ENCODE measurements at places on chromosomes 2 and 18.

DNA sequence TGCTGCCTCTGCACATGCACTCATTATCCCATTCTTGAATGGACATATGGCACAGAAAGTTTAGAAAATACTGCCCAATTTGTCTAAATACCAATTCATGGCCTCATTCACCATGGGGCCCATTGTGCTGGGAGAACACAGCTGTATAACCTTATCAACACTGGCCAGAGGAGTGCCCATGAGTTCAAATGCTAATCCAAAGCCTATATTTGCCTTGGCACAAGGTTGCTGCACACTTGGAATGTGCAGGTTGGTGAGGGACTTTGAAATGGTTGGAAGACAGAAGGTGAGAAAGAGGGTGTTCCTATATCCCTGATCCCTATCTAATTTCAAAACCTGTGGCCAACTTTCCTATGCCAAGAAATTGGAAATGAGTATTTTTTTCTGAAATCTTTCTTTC lies 693.9 kb upstream of the ID2 start:
- DNase-seq, result no peak

DNA sequence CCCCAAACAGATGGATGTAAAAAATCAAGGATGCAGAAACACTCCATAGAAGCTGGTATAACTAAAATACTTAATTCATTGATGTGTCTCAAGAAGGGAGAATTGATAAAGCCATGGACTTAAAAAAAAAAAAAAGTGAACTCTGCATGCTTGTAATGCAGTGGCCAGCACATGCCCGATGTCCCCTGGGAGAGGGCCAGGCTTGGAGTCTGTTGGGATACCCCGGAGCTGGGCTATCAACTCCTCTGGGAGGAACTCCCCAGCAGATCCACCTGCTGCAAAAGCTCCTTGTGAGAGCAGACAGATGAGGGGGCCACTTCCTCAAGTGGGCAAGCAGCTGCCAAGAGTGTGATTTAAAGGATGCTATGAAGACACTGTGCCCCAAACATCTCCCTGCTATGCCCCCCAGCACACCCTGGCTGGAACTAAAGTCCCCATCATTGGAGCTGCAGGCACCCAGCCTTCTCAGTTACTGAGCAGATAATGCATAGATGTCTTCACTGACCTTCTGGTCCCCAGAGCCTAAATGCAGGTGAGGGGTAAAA lies 311.5 kb upstream of the ID2 start:
- no peak for DNase-seq

- DNase-seq, result no peak
Measured at GRCh38 chr18:9697121-9697520, 11.0 kb upstream of the RAB31 start.

- no peak for DNase-seq
Measured at GRCh38 chr2:13942111-13942510, 690.4 kb upstream of the LRATD1 start.

DNA sequence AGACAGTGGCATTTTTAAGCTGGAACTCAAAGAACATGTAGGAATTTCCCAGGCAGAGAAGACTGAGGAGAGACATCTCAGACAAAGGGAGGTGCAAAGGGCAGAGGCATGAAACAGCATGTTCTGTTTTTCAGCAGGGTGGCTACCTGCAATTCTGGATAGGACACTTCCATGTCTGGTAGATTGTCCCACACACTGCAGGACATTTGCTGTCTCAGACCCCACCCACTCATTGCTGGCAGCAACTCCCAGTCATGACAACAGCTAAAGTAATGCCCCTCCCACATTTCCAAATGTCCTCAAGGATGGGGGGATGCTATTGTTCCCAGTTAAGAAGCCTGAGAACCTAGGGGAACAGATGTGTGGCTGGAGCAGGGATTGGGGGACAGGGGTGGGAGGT lies 40.8 kb downstream of the ANKRD44 start:
- no peak for DNase-seq

GRCh38 chr2:68250652-68251186 lies 1.6 kb downstream of the PPP3R1 start:
- no peak for DNase-seq

- DNase-seq, result no peak
Measured at GRCh38 chr2:180618570-180618969, 361.8 kb upstream of the UBE2E3 start.

- DNase-seq, result no peak
Measured at GRCh38 chr2:174157053-174157452, 91.3 kb downstream of the OLA1 start.

- DNase-seq, result no peak
Measured at GRCh38 chr2:240994171-240994896, 4.1 kb upstream of the SNED1 start.

- DNase-seq, result no peak
Measured at GRCh38 chr2:187338679-187339121, 109.4 kb downstream of the CALCRL start.

DNA sequence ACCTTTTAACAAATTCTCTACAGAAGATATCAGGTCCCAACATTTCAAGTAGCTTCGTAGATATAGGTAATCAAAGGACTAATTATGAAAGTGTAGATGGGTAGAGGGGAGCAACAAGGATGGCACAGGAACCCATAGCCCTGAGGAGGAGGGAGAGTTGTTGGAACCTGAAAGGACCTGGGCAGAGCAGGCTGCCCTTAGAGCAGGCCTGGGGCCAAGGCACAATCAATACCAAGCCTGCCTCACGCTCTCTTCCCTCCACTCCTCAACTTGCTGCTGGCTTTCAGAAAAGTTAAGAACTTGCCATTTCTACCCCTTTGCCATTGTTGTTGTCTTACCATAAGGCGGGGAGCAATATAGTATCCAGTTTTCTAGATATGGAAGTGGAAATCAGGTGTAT lies 10.1 kb upstream of the NAT8 start:
- no peak for DNase-seq

DNA sequence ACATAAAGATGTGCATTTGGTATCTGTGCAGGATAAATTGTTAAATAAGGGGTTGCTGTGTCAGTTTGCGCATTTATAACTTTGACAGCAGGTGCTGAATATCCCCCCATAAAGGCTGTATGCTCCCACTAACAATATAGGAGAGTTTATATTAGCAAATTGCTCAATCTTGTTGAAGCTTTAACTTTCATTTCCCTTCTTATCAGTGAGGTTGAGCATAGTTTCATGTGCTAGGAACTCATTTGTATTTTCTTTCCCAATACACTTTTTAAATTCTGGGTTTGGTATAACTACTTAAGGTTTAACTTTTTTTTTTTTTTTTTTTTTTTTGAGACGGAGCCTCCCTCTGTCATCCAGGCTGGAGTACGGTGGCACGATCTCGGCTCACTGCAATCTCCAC lies 89.0 kb downstream of the FAM117B start:
- peak; percentile 16 for DNase-seq

- DNase-seq, result no peak
Measured at GRCh38 chr2:177284531-177284930, 20.0 kb upstream of the NFE2L2 start.

- DNase-seq, result no peak
Measured at GRCh38 chr2:7693246-7694075, 776.2 kb downstream of the RNF144A start.

DNA sequence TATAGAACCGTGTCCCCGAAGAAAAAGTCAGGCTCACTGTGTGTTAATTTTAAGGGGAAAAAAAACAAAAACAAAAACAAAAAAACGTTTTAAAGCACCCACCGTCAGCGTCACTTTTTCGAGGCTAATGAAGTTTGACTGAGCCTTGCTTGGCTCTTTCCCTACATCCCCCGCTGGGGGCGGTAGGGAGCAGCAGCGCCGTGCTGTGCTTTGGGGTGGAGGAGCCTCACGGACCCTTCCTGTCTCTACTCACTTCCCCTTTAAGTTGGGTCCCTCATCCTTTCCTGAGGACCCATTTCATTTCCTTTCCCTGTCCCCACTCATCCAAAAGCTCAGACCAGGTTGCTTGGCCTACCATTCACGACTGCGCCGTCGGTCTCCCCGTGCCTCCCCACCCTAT lies 82.8 kb upstream of the RPL31 start:
- DNase-seq, result no peak

GRCh38 chr2:47095349-47096020 lies 59.6 kb downstream of the STPG4 start:
- no peak for DNase-seq

- DNase-seq, result no peak
Measured at GRCh38 chr2:206890926-206891325, 48.4 kb upstream of the CPO start.

DNA sequence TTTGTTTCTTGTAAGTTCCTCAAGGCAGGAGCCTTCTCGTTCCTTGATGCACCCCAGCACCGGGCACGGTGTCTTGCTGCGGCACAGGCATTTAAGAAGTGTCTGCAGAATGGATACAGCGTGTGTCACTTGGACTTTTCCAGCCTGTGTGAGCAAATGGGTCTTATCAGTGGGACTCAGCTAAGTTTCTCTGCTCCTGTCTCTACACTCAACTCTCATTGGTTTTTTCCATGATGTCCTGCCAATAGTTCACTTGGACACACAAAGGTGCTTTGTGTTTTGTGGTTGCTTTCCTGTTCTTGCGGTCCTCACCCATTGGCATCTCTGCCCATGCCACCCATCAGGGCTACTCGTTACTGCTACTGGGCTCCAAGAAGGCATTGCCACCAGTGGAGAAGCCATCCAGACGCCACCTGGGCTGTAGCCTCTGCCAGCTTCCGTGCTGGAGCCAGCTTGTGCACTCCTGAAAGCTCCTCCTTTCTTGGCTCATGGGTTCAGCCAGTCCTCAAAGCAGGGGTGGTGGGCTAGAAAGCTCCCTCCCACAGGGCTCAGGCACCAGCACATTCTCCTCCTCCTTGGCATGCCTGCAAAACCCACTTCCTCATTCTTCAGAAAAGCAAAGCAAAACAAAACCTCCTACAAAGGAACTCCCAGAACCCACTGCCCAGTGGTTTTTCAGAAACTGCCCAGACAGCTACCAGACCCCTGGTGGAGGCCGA lies 41.4 kb downstream of the IL1R2 start:
- DNase-seq, result peak; percentile 89

GRCh38 chr18:79727211-79727610 lies 47.6 kb downstream of the CTDP1 start:
- DNase-seq, result no peak

DNA sequence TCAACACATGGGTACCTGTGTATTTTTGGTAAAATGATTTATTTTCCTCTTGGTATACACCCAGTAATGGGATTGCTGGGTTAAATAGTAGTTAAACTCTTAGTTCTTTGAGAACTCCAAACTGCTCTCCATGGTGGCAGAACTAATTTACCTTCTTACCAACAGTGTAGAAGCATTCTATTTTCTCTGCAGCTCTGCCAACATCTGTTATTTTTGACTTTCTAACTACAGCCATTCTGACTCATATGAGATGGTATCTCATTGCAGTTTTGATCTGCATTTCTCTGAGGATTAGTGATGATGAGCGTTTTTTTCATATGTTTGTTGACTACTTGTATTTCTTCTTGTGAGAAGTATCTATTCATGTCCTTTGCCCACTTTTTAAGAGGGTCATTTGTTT lies 180.6 kb downstream of the FSIP2 start:
- no peak for DNase-seq

GRCh38 chr2:169823996-169824372 lies 721 bp downstream of the METTL5 start:
- DNase-seq, result no peak

All from inflammatory macrophage (primary cell).